ENCODE measurements at places on chromosomes 5 and 9. TPM values are rescaled to one million over a fixed set of nuclear protein-coding genes. Genes with fewer than 3 reads are reported as not detected.

Gene PCDHA12
- not detected for total RNA-seq

Gene SLC36A3
- not detected for total RNA-seq

- no peaks in the 10 kb centered on the region for H3K36me3 ChIP-seq
- no peaks in the 10 kb centered on the region for H3K27me3 ChIP-seq
- DNase-seq, result peak; percentile 33
- no peaks in the 10 kb centered on the region for H3K4me1 ChIP-seq
Observed at GRCh38 chr5:97629276-97629675, 446.2 kb upstream of the RIOK2 start.

DNA sequence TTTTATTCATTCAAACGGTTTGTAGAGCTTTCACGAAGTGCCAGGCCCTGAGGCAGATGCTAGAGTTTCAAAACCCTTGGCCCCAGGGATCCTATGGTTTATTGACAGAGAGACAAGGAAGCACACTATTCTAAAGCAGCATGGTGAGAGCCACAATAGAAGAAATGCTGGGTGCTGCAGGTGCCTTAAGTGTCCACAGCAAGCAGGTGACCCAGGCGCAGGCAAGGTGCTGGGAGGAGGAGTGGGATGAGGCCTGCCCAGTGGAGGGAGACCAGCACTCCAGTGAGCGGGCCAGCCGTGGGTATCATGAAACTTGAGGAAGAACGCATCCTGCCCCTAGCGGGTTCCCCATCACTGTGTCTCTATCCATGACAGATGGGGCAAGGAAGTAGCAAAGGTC lies 71.0 kb downstream of the OSMR start:
- peaks cover 3% of the 10 kb centered on the region for H3K27me3 ChIP-seq
- H3K4me1 ChIP-seq, result no peaks in the 10 kb centered on the region
- no peak for DNase-seq
- H3K27ac ChIP-seq, result no peak overlapping the region
- H3K4me3 ChIP-seq, result no peak overlapping the region

DNA sequence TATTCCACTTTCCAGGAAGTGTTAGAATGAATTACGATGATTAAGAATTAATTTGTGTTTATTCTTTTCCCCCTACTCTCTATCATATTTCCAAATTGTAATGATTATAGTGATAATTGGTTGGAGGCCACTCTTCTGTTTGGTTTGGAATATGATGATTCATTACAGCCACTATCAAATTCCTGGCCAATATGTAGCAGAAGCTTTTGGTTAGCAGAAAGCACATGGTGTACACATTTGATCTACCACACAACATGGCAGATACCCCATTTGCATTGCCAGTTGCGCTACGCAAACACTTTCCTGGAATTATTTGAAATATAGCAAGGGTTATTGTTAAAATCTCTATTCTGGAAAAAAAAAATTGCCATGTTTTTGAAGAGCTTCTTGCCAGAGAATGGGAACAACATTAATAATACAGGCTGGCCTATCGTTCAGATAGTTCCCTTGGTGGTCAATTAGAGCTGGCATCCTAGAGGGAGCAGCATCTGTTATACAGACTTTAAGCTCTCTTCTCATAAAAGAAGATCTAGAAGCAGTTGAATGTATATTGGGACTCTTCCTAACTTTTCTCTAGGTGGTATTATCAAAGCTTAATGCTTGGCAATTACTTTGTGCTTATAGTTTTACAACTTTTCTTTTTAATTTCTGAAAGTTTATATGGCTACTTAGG lies 455.0 kb upstream of the ACTBL2 start:
- H3K27ac ChIP-seq, result no peak overlapping the region
- H3K36me3 ChIP-seq, result no peaks in the 10 kb centered on the region
- no peak overlapping the region for H3K4me3 ChIP-seq
- no peaks in the 10 kb centered on the region for H3K4me1 ChIP-seq
- no peaks in the 10 kb centered on the region for H3K27me3 ChIP-seq
- no peak for DNase-seq

GRCh38 chr5:174998131-174998730 lies 273.8 kb downstream of the MSX2 start:
- no peaks in the 10 kb centered on the region for H3K27me3 ChIP-seq
- no peak overlapping the region for H3K4me3 ChIP-seq
- DNase-seq, result no peak
- no peaks in the 10 kb centered on the region for H3K4me1 ChIP-seq
- no peaks in the 10 kb centered on the region for H3K36me3 ChIP-seq

DNA sequence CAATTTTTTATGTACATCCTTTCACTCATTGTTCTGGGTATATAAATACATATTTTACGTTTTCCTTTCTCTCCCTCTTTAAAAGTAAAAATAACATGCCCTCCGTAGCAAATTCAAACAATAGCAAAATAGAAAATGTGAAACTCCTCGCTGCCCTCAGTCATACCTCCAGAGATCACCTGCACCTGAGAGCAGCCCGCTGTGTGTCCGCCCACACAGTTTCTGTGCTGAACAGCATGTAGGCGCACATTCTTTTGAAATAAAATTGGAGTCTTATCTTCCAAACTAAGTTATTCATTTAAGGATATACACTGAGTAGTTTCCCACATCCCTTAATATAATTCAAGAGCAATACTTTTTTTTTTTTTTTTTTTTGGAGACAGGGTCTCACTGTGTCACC lies 255.7 kb downstream of the AOPEP start:
- no peaks in the 10 kb centered on the region for H3K4me1 ChIP-seq
- H3K4me3 ChIP-seq, result no peak overlapping the region
- no peaks in the 10 kb centered on the region for H3K36me3 ChIP-seq
- no peaks in the 10 kb centered on the region for H3K27me3 ChIP-seq
- H3K27ac ChIP-seq, result no peak overlapping the region

DNA sequence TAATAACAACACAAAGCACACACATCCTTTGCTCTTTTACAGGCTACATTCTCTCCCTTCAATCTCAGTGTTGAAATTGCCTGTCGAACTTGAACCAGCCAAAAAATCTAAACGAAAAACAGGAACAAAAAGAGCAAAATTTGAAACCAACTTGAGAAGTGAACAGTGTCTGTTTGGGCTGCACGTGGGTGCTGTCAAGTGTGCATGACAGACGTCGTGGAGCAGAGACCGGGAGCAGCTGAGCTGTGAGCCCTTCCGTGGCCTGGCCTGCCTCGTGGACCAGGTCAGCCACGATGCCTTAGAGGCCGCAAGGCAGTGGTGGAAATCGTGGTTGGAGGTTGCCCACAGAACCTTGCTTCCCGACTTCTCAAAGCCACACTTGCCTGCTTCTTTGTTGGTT lies 34.8 kb upstream of the DENND1A start:
- no peak overlapping the region for H3K4me3 ChIP-seq
- H3K27ac ChIP-seq, result no peak overlapping the region
- peaks cover 2% of the 10 kb centered on the region for H3K27me3 ChIP-seq
- no peaks in the 10 kb centered on the region for H3K36me3 ChIP-seq
- H3K4me1 ChIP-seq, result no peaks in the 10 kb centered on the region
- DNase-seq, result no peak

- no peaks in the 10 kb centered on the region for H3K27me3 ChIP-seq
- no peak for DNase-seq
- peaks cover 39% of the 10 kb centered on the region for H3K36me3 ChIP-seq
- peaks cover 21% of the 10 kb centered on the region for H3K4me1 ChIP-seq
- peak overlapping the region; percentile 46 for H3K4me3 ChIP-seq
Observed at GRCh38 chr5:1801967-1802295, 724 bp downstream of the NDUFS6 start.

DNA sequence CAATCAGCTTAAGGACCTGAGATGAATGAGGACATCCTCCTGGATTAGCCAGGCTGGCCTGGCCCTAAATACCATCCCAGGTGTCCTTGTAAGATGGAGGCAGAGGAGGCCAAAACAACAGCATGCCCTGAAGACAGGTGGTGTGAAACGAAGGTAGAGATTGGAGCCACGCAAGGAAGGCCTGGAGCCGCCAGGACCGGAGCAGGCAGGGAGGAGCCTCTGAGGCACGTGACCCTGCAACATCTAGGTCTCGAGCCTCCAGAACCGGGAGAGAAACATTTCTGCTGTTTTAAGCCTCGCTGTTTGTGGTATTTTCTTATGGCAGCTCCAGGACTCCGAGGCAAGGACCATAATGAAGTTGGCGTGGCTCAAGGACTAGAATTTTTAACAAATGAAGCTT lies 9.7 kb upstream of the COL5A1 start:
- H3K27me3 ChIP-seq, result no peaks in the 10 kb centered on the region
- no peak overlapping the region for H3K4me3 ChIP-seq
- no peaks in the 10 kb centered on the region for H3K36me3 ChIP-seq
- no peak for DNase-seq

- H3K36me3 ChIP-seq, result no peaks in the 10 kb centered on the region
- no peaks in the 10 kb centered on the region for H3K27me3 ChIP-seq
- DNase-seq, result no peak
- peak overlapping the region; percentile 88 for H3K4me3 ChIP-seq
- peaks cover 26% of the 10 kb centered on the region for H3K4me1 ChIP-seq
- H3K27ac ChIP-seq, result peak overlapping the region; percentile 75
Observed at GRCh38 chr9:112332674-112332976, 794 bp downstream of the PTBP3 start.

DNA sequence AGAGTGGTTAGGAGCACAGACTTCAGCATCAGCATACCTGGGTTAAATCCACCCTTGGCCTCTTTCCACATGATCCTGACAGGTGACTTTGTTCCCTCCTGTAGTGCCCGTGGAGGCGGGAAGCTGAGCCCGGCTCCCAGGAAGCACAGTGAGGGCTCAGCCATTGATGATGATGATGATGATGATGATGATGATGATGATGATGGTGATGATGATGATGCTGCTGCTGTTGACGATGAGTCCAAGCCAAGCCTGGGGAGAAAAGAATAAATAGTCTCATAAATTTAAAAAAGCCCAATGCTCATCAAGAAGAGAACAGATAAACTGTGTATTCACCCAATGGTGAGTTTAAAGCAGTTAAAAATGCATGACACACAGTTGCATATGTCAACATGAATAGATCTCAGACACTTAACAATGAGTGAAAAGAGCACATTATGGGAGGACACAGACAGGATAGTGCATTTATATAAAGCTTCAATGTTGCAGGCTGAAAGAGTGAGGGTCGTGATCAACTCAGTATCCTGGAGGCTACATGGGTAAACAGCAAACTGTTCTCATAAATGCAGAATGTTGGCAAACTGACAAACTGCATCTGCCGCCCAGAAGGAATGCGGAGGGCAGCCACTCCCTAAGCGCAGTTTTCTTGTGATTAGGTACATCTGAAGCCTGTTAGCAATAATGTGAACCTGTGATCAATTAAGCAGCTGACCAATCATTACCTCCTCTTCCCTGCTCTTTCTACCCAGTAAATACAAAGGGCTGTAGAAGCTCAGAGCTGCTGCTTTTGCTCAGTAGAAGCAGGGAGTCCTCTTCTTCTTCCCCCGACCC lies 11.7 kb upstream of the CFAP157 start:
- no peak overlapping the region for H3K27ac ChIP-seq
- H3K4me1 ChIP-seq, result no peaks in the 10 kb centered on the region
- no peak overlapping the region for H3K4me3 ChIP-seq
- no peaks in the 10 kb centered on the region for H3K36me3 ChIP-seq
